ENCODE measurements at places on chromosomes 2 and 18.

DNA sequence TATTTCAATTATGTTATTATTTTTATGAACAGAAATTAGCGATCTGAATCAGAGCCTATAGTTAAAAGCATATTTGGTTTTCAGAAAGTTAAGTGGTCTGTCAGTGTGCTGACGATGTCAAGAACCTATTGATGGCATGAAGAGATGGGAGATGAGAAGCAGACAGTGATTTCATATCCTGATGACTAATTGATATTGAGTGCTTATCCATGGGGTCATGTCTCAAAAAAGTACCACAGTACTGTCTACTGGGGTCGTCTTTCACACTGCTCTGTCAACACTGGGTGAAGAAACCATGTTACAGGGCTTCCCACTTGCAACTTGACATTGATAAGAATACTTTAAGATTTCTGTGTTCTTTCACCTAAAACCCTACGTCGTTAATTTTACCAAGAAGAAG lies 297.1 kb downstream of the AFF3 start:
- no peak for DNase-seq

DNA sequence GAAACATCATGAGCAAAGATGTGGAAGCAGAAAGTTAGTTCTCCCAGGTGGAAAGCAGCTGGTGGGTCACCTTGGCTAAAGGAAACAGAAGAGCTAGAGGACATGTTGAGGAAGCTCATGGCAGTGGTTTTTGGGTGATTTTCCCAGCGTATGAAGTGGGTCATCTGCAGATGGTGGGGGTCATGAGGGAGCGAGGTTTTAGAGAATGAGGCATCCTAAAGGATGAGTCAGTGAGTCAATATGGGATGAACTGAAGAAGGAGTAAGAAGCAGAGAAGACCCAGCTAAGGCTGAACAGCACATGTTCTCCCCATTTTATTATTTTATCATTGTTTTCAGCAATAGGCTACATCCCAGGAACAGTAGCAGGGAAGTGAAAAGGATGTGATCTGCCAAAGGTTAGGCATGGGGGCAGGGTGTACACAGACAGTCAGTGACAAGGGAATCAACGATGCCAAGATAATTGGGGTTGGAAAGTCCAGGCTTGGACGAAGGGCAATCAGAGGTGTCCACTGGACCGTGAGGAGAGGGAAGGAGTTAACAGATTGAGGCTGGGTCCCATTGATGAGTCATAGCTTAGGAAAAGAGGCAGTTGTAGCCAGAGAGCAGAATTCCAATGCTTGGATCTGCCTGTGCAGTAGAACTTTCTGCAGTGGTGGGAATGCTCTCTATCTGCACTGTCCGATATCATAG lies 289.3 kb upstream of the RAB12 start:
- DNase-seq, result no peak

DNA sequence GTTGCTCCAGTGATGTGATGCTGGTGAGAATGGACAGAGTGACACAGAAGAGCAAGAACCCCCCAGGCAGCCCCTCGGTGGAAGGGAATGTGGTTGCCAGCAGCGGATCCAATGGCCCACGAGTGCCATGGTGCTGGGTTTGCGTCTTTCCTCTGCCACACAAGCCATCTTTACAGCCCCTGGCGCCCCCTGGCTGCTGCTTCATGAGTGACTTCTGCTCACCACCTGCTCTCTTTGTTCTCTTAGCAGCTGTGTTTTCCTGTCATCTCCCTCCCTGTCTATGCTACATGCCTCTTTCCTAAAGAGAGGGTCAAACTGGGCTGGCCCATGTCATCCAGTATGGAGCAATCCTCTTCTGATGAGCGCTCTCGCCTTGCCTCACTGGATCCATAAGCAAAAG lies 300.0 kb upstream of the SMIM21 start:
- DNase-seq, result peak; percentile 8

- no peak for DNase-seq
Measured at GRCh38 chr2:147173798-147174197, 671.0 kb upstream of the ACVR2A start.

DNA sequence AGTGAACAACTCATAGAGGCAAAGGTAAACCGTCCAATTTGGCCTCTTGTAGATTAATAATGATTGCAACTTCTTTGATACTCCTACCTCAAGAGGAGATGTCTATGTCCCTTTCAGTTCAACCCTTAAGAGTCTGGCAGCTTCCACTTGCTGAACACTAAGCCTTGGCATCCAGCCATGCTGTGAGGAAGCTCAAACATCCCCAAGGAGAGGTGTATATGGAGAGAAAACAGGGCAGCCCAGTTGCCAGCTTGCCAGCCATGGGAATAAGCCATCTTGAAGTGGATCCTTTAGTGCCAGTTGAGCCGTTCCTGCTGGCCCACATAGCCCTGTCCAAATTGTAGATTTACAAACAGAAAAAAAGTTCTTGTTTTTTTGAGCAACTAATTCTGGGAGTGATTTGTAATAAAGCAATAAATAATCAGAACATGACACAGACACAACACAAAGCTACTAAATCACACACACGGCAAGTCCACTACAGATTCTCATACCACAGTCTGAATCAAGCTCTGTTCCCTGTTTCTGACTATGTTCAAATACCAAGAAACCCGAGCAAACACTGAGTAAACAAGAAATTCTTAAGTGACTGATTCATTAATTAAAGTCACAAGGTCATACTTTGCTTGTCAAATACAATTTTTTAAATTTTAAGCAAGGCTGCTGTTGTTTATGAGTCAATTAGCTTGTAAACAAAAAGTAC lies 96.1 kb downstream of the PID1 start:
- DNase-seq, result no peak

- DNase-seq, result no peak
Measured at GRCh38 chr2:45839508-45840251, 188.2 kb downstream of the PRKCE start.

DNA sequence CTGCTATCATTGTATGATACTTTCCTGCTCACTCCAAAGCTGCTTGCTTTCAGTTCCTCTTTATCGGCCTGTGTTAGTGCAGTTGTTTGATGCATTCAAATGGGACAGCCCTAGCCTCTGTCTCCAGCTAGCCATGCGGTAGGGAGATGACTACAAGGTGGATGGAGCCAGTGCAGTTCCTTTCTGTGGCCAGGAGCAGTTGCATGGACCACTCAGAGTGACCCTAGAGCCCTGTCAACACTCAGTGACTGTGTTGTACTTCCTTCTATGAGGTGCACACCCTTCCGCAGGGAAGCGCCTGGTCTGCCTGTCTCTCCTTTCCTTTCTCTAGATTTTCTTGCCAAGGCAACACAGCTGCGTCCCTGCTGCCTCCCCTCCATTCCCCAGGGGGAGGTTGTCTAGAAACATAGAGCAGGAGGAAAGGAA lies 33.8 kb downstream of the KCNS3 start:
- DNase-seq, result no peak

DNA sequence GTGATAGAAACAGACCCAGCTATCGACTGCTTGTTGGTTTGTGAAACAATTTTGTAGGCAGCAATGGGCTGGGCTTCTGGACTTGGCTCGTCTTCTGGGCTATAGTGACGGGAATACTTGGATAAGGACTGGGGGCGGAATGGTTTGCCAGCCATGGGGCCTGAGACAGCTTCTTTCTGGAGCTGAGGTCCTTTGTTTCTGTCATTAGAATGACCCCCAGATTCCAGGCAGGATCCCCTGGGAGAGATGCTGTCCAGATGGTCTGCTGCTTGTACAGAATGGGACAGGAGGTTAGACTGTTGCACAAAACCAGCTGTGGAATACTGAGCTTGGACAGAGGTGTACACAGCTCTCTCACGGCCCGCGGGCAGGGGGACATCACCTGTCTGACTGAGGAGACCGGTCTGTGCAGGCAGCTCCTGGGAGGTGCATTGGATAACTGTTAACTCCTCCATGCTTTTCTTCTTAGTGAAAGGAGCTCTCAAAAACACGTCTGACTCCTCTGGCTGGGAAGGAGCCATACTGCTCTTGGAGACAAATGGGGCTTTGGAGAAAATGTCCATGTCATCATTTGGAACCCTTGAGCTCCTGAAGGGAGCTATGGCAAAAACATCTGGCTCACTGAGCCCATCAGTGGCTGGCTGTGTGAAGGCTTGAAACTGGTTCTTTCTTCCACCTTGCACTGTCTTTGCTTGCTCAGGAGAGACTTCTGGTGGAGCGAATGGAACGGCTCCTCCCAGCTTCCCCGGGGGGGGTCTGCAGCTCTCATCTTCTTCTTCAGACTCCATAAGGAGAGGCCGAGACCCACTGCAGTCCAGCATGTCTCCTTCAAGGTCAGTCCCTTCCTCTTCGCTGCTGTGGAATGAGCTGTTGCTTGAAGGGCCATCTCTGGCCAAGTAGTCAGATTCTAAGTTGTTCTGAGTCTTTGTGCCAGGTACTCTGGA lies 28.6 kb upstream of the NFU1 start:
- no peak for DNase-seq

GRCh38 chr2:26483957-26484565 lies 6.1 kb upstream of the OTOF start:
- no peak for DNase-seq

Measured in SK-N-MC (cell line).